ENCODE measurements at places on chromosomes 7 and 10.

DNA sequence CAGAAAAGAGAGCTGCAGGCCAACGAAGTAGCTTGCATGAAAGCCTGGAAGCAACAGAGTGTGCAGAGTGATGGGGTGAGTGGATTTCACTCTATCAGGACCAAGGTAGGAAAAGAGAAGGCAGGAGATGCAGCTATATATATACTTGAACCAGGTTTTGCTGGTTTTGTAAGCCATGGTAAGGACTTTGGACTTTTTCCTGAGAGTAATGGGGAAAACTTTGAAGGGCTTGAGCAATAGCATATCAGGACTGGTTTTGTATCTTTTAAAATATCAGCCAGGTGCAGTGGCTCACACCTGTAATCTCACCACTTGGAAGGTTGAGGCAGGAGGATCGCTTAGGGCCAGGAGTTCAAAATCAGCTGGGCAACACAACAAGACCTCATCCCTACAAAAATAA is 120.6 kb upstream of the NRP1 start:
- no peak for DNase-seq

DNA sequence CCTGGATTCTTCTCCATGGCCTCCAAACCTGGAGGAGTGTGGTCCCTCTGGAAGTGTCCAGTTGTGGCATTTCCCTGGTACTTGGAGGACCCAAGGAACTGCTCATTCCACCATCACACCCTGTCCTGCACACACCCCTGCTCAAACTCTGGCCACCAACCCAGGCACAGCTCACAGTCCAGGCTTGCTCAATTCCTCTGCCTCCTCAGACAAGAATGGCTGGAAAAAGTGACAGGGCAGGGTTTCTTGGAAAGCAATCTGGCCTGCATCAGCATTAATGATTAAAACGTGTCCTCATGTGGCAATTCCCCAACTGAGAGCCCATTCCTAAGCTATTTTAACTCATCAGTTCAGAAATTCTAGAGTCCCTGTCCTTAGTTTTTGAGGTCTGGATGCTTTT is 17.2 kb upstream of the TPST1 start:
- no peak for DNase-seq

- DNase-seq, result no peak
Observed at GRCh38 chr7:91656541-91657482, 223.7 kb downstream of the MTERF1 start.

DNA sequence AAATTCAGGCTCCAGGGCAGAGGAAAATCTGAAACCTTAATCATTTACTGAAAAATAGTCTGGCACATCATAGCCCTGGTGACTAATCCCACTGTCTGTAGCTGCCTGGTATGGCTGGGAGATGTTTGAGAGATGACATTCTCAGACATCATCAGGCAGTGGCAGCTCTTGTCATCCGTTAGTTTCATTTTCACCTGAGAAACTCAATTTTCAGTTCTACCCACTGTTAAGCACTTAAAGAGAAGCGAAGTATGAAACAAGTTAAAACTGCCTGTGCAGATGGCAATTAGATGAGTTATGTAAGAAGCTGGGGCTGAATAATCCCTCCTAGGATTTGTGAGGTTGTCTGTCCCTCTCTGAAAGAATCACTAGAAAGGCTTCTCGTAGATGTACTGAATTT is 150.2 kb downstream of the NSUN6 start:
- no peak for DNase-seq

DNA sequence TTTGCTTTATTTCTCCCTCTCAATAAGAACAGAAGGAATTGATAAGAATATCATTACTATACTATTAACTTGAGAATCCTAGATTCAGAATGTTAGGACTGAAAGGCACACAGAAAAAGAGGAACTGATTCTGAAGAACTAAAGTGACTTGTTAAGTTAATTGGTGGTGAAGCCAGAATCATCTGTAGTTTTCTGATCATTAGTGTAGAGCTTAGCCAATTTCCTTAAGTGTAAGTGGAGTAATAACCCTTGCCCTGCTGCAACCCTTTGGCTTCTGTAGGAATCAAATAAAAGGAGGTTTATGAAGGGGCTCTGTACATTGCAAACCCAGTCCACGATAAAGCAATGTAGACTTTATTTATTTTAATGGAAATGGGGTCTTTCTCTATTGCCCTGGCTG is 1186.0 kb downstream of the SORCS3 start:
- DNase-seq, result no peak

- no peak for DNase-seq
Observed at GRCh38 chr10:67045404-67045803, 119.6 kb downstream of the LRRTM3 start.

DNA sequence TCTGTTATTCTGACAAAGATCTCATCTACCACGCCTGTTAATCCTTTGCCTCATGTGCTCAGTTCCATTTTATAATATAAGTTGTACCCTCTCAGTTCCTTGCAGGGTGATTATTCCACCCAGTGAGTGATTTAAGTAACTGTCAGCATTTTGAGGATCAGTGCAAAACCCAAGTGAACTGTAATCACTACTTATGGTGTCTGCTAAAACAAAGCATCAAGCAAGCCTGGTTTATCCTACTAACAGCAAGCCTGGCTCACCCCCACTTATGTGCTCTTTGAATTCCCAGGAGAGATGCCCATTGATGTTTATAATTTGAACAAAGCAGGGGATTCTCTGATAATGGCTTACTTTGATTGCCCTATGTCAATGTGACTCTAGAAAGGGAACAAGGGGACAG is 186.8 kb upstream of the LRGUK start:
- no peak for DNase-seq

DNA sequence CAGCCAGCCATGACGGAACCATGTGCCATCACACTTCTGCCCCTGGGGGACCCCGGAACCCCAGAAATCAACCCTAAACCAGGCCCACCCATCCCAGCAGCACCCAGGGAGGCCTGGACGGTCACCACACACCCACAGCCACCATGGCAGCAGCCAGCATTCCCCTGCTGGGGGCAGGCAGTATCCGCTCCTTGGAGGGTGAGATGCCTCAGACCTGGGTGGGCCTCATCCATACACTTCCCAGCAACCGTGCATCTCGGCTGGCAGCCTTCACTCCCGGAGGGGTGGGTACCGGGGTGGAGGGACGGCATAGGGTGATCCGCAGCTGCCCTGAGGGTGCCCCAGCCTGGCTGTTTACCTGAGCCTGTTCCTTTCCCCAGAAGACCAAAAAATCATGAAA is 69.1 kb upstream of the FAM20C start:
- DNase-seq, result no peak

- no peak for DNase-seq
Observed at GRCh38 chr10:93593749-93594148, 7.3 kb downstream of the RBP4 start.

GRCh38 chr10:62374862-62375710 is 917 bp downstream of the ZNF365 start:
- no peak for DNase-seq

DNA sequence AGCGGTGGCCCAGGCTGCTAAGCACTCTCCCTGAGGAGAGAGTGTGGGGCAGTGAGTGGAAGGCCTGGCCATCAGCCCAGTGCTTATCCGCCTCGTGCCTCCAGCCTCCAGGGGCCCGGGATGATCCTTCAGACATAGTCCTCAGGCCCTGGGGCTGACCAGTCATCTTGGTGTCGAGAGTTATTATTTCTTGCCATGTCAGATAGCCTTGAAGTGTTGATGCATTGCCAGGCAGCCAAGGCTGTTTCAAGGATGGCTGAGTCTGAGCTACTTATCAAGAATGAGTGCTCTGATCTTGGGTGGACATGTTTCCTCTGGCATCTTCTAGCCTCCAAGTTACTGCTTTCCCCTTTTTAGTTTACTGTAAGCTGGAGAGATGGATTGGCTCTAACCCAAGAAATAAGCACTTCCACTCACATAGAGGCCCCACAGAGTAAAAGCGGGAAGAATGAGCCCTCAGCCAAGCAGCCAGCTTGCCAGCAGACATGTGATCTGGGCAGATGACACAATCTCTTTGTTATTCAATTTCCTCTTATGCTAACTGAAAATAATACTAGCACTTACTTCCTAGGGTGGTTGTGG is 136.5 kb upstream of the NAMPT start:
- DNase-seq, result no peak

- no peak for DNase-seq
Observed at GRCh38 chr10:5457741-5458140, 41.6 kb downstream of the CALML5 start.

DNA sequence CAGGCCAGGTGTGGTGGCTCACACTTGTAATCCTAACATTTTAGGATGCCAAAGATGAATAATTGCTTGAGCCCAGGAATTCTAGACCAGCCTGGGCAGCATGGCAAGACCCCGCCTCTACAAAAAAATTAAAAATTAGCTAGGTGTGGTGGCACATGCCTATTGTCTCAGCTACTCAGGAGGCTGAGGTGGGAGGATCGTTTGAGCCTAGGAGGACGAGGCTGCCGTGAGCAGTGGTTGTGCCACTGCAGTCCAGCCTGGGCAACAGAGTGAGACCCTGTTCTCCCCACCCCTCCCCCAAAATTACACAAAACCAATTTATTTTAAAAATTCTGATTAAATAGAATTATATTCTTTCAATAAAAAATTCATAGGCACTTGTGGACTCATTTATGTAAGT is 39.0 kb downstream of the ABCB1 start:
- DNase-seq, result no peak

GRCh38 chr7:155972247-155972646 is 160.0 kb upstream of the SHH start:
- no peak for DNase-seq

- DNase-seq, result no peak
Observed at GRCh38 chr10:71278691-71279588, 40.1 kb upstream of the SLC29A3 start.

DNA sequence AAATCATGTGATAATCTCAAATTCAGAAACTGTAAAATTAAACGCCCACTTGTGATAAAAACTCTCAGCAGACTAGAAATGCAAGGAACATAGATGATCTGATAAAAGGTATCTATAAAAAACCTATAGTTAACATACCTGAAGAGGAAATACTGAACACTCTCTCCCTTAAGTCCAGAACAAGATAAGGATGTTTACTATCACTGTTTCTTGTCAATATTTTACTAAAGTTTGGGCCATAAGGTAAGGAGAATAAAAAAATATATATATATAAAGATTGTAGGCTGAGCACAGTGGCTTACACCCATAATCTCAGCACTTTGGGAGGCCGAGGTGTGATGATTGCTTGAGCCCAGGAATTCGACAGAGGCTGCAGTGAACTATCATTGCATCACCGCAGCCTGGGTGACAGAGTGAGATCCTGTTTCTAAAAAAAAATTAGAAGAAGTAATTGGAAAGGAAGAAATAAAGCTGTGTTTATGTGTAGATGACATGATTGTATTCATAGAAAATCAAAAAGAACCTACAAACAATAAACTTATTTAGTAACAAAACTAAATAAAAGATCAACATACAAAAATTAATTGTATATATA is 28.4 kb downstream of the MPLKIP start:
- no peak for DNase-seq

- no peak for DNase-seq
Observed at GRCh38 chr7:116711790-116712189, 39.8 kb downstream of the MET start.

DNA sequence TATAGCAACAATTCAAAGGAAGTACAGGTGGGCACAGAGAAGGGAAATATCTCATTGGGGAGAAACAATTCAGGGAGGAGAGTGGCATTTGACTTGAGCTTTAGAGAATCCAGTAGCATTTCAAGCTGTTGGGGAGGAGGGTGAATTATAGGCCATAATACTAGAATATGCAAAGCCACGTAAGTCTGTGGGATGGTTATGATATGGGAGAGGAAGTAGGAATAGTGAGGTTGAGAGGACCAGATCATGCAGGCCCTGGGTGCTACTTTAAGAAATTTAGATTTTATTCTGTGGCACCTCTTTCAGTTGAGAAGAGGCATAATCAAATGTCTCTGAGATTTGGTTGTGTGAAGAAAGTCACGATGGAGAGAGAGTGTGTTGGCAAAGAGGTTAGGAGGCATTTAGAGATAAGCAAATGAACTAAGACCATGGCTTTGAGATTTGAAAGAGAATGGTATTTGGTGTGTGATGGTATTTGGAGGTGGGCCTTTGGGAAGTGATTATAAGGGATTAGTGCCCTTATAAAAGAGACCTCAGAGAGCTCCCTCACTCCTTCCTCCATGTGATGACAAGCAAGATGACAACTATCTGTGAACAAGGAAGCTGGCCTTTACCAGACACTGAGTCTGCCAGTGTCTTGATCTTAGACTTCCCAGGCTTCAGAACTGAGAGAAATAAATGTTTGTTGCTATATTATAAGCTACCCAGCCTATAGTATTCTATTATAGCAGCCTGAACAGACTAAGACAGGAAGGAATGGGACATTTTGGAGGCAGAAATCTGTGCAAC is 15.1 kb downstream of the ADD3 start:
- no peak for DNase-seq

DNA sequence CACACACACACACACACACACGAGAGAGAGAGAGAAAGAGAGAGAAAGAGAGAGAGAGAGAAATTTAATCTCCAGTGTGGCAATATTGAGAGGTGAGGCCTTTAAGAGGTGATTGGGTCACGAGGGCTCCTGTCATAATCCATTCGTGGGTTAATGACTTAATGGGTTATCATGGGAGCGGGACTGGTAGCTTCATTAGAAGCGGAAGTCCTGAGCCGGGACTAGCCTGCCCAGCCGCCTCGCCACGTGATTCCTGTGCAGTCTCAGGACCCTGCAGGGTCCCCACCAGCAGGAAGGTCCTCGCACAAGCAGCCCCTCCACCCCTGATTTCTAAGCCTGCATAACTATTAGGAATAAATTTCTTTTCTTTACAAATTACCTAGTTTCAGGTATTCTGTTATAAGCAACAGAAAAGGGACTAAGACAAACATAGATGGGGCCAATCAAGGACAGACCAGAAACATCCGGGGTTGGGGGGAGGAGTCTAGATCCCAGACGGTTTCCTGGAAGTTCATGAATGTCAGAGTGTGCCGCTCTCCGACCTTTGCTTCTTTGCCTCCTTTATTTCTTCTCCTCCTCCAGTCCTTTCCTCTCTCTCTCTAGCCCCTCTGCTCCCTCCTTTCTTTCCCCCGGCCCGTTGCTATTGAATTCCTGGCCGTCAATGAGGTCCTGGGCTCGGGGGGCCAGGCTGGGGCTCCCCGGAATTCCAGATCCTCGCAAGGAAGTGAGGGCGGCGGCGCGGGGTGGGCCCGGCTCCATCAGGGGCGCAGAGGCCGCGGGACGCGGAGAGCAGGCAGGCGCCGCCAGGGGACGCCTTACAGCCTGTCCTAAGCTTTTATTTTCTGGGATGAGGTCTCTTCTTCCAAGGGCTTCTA is 146.8 kb downstream of the CYP26A1 start:
- no peak for DNase-seq

- DNase-seq, result no peak
Observed at GRCh38 chr7:30312178-30312577, 27.8 kb downstream of the ZNRF2 start.

- DNase-seq, result no peak
Observed at GRCh38 chr10:87752566-87752965, 65.5 kb downstream of the ATAD1 start.

DNA sequence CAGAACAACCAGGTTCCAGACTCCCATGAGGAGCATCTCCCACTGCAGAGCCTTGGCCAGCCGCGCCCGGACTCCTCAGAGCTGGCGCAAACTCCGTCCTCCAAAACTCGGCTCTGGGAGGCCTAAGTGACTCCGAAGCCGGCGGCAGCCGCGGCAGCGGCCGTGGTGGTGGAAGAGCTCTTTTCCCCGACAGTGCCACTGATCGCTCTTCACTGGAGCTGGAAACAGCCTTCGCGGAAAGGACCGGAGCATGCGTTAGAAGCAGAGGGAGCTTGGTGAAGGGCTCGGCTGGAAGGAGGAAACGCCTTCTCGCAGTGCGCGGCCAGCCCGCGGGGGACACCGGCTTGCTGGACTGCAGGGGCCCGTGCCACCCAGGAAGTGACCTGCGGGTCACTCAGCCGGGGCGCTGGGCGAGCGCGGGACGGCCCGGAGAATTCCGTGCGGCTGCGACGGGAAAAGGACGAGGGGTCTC is 5.0 kb upstream of the HOXA13 start:
- DNase-seq, result no peak
